ENCODE measurements at places on chromosomes 16 and 17.

DNA sequence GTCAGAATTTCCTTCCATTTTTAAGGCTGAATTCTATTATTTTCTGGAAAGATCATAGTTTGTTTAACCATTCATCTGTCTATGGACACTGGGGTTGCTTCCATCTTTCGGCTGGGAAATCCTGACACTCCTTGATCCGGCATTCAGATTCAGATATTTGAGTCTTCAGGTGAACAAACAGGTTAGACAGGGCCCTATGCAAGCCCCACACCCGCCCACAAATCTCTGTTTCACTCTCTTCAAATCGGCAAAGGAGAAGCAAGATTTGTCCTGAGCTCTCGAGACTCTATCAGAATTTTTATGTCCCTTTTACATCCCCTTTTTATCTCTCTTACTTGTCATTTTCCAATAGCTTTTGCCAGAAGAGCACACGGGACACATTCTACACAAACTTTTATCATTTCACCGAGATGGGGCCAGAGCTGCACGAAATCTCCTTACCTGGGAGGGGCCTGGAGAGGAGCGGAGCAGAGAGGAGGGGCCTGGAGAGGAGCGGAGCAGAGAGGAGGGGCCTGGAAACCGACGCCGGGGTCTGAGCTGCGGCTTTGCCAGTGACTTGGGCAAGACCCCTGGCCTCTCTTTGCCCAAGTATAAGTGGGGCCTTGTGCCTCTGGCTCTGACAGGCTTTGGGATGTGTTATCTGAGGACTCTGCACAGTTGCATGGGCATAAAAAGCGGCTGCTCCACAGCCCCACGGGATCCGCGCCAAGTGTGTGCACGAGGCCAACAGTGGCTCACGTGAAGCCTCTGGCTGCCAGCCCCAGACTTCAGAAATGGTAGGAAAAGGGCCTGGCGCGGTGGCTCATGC is 54.3 kb upstream of the RBFOX3 start:
- no peak for DNase-seq

- no peak for DNase-seq
Measured at GRCh38 chr16:14609716-14610115, 20.3 kb downstream of the PARN start.

GRCh38 chr17:56982312-56982711 is 4.4 kb downstream of the SCPEP1 start:
- peak; percentile 39 for DNase-seq

GRCh38 chr17:74641224-74641957 is 17.9 kb upstream of the CD300E start:
- no peak for DNase-seq

- DNase-seq, result no peak
Measured at GRCh38 chr17:32828822-32829221, 48.1 kb downstream of the MYO1D start.

DNA sequence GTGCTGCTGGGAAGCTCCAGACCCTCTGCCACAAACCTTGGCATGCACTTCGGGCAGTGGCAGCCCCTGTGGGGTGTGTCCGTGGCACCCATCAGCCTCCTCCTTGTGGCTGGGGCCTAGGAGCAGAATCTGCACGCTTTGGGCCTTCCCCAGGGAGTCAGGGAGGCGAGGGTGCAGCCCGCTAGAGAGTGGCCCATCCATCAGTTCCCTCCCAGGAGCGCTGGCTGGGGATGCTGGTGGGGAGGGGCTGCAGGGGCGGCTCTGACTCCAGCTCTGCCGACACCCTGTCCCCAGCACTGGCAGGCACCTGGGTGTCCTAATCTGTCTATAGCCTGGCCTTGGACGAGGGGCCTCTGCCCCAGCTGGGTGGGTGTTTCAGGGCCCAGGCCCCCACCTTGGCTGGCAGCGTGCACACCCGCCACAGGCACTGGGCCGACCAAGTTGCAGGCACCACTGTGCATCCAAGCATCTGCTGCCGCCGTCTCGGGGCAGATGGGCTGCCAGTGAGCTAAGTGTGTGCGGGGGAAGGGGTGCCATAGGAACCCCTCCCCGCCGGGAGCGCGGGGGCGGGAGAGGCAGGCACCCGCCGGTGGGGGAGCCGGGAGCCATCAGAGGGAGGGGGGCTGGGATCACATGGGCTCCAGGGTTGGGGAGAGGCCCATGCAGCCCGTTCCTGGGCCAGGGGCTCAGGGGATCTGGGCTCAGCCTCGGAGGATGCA is 30.2 kb downstream of the ENDOV start:
- DNase-seq, result no peak

Data from NCI-H1436 treated with DMSO at 0.1 percent for 48 hours (cell line).